ENCODE measurements at places on chromosomes 7 and 10. TPM values are rescaled to one million over a fixed set of nuclear protein-coding genes. Genes with fewer than 3 reads are reported as not detected.

Gene ACTL6B
- total RNA-seq, result 58.7 TPM

Gene MRLN
- total RNA-seq, result 12.2 TPM

Gene C7orf33
- total RNA-seq, result 0.64 TPM

Gene PILRA
- 3.3 TPM for total RNA-seq

- no peak for DNase-seq
Observed at GRCh38 chr10:97001183-97001991, 169.3 kb downstream of the LCOR start.

DNA sequence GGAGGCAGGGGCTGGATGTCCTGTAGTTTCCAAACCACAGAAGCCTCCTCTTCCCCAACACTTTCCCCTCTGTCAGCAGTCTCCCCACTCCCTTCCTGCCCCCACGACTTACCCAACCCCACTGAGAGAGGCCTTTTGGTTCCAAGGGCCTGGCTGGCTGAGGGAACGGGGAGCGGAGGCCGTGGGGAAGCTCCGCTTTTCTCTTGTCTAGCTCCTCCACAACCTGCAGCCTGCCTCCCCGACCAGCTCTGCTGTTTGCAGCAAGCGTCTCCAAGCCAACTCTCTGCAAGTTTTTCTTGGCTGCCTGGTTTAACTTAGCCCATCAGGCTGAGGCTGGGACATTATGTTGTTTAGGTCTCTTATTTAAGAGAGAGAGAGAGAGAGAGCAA lies 126.8 kb downstream of the NEURL1 start:
- DNase-seq, result no peak

GRCh38 chr10:43892062-43892770 lies 243.5 kb upstream of the ZNF32 start:
- no peak for DNase-seq

- no peak for DNase-seq
Observed at GRCh38 chr7:107712025-107712424, 31.9 kb upstream of the CBLL1 start.

Measured in cerebellum (tissue), 4 donors.